GF-D8 (cell line): ENCODE measurements at places on chromosomes 4 and X.
A peak's percentile ranks its signal among the peaks of the same experiment; 100 is the strongest.

DNA sequence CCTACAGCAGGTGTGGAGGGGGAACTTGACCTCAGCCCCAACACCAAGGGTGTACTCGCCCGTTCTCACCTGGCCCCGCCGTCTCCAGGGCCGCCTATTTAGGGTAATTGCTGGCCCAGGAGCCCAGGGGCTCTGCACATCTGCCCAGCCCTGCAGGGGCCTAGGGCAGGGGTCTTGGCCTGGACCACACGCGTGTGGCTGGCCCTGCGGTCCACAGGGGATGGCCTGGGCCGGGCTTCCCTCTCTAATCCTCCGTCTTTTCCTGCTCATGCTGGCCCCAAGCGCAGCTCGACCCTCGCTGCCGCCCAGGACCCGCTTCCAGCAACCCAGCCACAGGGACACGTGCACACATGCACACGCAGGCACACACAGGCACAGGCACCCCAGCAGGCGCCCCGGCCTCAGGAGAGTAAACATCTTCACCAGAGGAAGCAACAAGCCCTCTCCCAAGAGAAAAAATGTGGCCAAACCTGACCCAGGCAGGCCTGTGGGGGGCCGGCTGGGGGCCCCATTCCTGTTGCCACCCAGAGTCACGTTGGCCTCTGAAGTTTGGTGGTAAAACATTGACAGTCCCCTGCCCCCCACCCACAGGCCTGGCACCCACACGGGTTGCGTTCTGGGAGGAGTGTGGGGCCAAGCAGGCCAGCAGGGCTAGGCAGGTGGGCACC is 24.6 kb upstream of the FGFR3 start:
- no peak for DNase-seq

GRCh38 chr4:77621254-77621653 is 15.6 kb downstream of the CXCL13 start:
- DNase-seq, result no peak

DNA sequence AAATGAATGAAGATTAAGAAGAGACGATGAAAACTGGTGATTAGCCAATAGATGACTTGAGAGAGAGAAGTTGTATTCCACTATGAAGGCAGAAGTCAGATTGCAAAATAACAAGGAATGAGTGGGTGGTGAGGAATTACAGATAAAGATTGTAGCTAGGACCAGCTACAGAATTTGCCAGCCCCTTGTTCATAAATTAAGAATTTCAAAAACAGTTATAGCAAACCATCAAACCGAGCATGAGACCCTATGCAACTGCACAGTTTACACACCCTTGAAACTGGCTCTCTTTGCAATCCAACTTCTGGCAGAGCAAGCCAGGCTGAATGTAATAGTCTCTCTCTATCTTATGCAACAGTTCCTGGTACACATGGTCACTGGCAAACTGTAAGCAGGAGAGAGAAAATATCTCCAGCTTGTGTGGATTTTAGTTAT is 35.2 kb downstream of the STAP1 start:
- DNase-seq, result peak; percentile 20

DNA sequence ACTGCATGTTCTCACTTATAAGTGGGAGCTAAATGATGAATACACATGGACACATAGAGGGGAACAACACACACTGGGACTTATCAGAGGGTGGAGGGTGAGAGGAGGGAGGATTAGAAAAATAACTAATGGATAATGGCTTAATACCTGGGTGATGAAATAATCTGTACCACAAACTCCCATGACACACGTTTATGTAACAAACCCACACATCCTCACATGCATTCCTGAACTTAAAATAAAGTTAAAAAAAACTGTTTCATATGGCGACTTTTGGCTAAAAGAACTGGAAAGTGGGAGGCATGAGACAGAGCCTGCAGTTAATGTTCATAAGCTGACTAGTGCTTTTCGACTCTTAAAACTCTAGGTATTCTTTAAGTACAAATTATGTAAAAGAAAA is 98.9 kb upstream of the NPFFR2 start:
- no peak for DNase-seq

DNA sequence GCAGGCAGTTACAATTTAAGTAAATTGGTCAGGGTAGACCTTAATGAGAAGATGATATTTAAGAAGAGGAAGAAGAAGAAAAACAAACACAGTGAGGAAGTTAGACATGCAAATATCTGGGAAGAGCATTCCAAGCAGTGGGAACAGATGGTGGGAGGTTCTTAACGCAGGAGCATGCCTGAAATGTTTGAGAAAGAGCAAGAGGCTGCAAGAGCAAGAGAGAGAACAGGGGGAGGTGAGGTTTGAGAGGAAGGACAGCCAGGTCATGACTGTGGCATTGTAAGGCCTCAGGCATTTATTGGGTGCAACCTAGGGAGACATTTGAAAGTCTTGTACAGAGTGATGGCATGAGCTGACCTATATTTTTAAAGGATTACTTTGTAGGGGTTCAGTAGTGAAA is 136.0 kb downstream of the UGT8 start:
- no peak for DNase-seq

DNA sequence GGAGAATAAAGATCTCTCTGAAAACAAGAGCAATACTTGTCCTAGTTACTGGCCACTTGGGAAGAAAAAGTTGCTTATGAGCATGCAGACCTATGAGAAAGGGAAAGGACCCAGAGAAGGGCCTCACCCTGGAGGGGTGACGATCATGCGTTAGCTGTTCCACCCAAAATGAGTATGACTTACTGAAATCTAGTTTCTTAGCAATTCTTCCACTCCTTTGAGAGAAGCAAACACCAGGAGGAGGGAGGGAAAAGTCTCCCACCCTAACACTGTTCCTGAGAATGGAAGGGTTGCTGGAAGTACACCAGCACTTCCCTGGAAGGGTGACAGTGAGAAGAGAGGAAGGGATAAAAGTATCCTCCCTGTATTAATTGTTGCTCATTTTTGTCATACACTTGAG is 107.9 kb downstream of the ADGRL3 start:
- no peak for DNase-seq

GRCh38 chr4:15956179-15956850 is 6.7 kb downstream of the FGFBP2 start:
- no peak for DNase-seq

- no peak for DNase-seq
Observed at GRCh38 chrX:17939724-17940123, 78.6 kb upstream of the RAI2 start.

DNA sequence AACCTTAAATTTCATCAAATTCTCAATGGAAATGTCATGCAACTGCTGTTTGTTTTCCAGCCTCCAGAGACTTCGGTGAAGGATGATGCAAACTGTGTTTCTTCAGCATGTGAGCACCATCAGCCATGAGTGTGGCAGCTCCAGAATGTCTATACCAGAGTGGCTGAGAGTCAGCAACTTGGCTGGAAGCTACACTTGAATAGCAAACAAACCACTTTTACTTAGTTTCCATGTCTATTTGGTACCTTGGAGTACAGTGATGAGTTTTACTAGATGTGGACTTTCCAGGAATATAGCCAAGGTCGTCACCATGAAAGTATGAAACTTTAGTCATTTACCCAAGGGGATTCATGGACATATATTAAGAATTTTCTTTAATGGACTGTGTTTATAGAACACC is 4.3 kb upstream of the IL21 start:
- DNase-seq, result no peak

GRCh38 chr4:52660643-52661042 is 1.5 kb upstream of the USP46 start:
- no peak for DNase-seq

DNA sequence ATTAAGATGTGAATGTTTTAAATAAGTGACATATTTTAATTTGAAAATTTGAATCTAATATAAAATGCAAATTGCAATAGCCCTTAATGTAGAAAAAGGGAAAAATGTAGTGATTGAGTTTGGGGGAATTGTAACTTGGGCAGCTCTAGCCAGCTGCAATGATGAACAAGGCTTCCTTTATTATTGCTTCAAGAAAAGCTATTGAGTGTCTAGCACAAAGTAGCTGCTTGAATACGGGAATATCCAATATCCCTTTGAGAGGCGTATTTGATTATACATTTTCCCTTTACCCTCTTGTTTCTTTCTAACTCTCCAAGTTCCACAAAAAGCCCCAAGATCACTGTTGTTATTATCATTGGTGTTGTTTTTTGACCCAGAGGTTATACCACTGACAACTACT is 21.8 kb downstream of the IL1RAPL1 start:
- no peak for DNase-seq

DNA sequence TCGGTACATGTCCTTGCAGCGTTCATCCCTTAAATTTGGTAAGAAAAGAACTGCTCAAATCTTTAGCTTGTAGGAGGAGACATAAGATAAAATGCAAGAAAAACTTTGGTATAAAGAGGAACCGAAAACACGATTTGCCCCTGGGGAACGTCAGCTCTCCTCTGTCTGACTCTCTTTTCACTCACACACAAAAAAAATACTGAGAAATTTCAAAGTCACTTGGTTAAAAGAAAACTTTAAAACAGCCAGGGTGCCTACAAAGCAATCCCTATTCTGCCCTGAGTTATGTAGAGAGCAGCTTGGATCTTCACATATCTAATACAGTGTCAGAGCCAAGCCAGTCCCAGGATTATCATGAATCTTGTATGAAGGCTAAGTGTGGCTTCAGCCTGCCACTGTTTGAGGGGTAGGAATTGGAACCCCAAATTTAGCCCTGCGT is 248.5 kb upstream of the CXXC4 start:
- DNase-seq, result no peak

- no peak for DNase-seq
Observed at GRCh38 chrX:150602296-150602695, 33.9 kb downstream of the MTM1 start.

GRCh38 chrX:2469196-2469685 is 31.5 kb downstream of the DHRSX start:
- no peak for DNase-seq

DNA sequence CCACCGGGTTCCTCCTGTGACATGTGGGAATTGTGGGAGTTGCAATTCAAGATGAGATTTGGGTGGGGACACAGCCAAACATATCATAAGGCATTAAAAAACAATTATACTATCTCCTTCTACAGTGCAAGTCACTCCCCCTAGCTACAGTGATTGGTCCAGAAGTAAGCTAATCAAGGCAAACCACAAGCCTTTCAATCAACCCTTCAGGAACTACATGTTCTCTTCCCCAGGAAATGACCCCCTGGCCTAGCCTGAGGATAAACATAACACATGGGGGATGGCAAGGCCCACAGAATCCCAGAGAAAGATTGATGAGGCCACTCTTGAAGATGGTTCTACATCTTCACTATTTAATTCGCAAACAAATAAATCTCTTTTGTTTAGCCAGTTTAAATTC is 25.2 kb upstream of the FAM241A start:
- DNase-seq, result no peak

DNA sequence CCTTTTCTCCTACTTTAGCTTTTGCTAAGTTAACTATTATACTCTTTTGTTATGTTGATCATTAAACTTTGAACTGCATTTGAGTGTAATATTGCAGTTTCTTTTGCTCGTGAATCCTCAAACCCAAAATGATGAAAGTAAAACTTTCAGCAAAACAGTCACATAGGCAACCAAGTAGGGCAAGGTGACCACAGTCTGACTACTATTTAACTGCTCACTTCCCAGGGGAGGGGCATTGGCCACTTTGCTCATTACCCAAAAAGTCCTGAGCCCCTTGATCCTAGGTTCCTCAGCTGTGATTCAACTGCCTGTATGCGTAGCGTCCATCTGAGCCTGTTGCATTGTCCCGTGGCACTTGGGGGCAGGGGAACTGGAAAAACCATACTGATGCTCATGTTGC is 17.0 kb downstream of the RBMX2 start:
- no peak for DNase-seq

GRCh38 chr4:156109943-156110900 is 156.6 kb upstream of the CTSO start:
- DNase-seq, result peak; percentile 26

GRCh38 chr4:19739101-19739651 is 512.5 kb upstream of the SLIT2 start:
- DNase-seq, result no peak

GRCh38 chr4:168836490-168836889 is 173.6 kb downstream of the CBR4 start:
- DNase-seq, result no peak

- DNase-seq, result no peak
Observed at GRCh38 chr4:38842994-38843393, 13.6 kb downstream of the TLR6 start.

GRCh38 chrX:107861056-107861455 is 35.4 kb downstream of the MID2 start:
- DNase-seq, result no peak

- DNase-seq, result no peak
Observed at GRCh38 chrX:134932528-134933217, 58.1 kb upstream of the SMIM10 start.

- DNase-seq, result no peak
Observed at GRCh38 chrX:154855256-154855655, 20.8 kb upstream of the SMIM9 start.

DNA sequence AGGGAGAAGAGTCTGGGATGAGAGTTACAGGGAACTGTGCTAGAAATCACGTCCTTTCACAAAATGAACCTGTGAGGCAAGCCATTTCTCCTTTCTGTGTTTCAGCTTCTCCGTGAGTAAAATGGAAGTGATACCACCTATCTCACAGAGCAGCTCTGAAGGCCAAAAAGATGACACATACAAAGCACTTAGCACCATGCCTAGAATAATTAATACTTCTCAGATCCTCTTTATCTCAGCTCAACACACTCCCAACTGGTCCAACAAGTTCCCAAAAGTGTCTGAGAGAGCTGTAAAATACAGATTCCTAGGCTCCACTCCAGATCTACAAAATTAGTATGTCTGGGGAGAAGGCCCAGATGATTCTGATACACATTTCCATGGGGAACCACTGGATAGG is 38.3 kb downstream of the LHFPL1 start:
- no peak for DNase-seq

DNA sequence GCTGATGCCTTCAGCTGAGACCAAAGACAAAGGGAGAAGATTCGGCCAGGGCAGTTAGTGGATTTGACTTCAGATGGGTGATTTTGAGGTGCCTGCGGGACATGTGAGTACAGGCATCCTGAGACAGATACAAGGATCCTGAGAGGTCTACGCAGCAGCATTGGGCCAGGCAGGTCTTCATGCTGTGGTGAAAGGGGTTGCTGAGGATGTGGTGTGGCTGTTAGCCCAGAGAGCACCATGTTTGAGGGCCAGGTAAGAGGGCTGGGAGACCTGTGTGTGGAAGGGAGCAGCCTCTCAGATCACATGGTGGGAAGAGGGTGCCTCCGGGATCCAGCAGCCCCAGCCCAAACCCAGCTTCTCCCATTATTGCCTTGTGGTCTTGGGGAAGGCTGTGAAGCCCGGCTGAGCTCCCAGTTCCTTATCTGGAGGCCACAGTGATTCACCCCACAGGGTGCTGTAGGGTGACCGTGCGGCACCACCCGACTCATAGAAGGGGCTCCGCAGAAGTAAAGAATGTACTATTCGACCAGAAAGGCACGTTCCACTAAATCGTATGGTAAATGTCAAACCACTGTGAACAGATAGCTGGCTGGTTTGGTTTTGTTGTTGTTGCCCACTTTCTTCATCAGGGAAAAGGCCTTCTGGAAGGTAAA is 27.7 kb upstream of the TADA2B start:
- no peak for DNase-seq

DNA sequence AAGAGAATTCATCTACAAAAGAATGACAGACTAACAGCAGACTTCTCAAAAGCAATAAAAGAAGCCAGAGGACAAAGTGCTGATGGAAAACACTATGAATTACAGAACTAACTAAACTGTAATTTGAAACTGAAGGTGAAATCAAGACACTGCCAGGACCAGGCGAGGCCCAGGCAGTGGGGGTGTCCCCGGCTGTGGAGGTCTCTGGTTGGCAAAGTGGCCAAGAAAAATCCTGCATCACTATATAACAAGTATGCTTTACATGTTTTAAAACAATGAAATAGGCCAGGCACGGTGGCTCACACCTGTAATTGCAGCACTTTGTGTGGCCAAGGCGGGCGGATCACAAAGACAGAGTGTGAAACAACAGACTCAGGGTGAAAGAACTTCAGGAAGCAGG is 32.9 kb downstream of the CHM start:
- no peak for DNase-seq
